BJ (cell line): ENCODE measurements at places on chromosomes 5 and 9.

- no peak for DNase-seq
These were observed 10.5 kb upstream of the EPB41L4B start for GRCh38 chr9:109331353-109331752.

GRCh38 chr5:127096328-127096993, 23.2 kb upstream of the C5orf63 start:
- DNase-seq, result no peak

DNA sequence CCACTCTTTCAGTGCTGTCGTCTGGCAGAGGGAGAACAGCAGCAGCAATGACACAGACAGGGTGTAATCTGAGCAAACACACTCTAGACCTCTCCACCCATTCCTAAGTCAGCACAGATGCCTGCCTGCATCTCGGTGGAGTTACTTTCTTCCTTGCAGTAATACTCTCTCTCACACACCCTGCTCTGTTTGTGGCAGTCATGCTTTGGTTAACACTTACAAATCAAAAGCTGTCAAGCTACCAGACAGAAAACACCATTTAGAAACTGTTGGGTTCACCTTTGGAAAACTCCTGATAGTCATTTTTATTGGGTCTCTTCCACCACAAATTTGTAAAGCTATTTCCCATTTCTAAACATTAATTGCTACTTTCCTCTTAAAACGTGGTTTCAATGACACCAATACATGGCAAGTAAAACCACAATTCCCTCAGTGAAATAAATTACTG, 27.3 kb downstream of the LHFPL2 start:
- no peak for DNase-seq

GRCh38 chr9:76859860-76860259, 46.1 kb downstream of the PRUNE2 start:
- DNase-seq, result no peak

GRCh38 chr9:135724186-135724787, 22.3 kb downstream of the KCNT1 start:
- no peak for DNase-seq

DNA sequence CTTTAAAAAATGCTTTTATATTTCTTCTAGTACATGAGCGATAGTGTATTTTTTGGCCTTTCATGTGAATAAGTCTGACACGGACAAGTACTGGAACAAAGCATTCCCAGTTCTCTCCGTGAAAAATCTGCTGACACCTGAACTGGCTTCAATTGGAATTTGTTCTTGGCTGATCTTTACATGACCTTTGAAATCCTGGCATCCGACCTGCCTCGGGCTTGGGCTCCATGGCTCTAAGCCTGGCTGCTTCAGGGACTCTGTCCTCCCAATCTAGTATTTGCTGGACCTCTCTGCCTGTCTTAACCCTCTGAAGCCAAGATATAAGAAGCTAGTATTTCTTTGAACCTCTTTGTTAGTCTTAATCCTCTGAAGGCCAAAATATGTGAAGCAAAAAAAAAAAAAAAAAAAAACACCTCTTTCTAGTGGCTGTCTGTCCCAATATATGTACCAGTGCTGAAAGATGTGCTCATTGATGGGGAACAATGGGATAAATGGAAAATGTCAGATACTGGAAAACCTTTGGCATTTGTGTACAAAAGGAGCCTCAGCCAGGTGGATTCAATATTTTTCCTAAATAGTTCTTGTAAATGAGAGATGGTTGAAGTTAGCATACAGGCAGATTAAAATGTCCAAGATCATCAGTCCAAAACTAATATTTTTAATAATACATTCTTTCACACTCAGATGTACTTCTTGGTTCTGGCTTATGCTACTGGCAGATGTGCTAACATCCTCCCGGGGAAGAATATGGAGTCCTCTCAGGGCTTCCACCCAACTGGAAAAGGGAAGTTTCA, 470.6 kb downstream of the TUSC1 start:
- DNase-seq, result no peak
